ENCODE measurements at places on chromosomes 7 and 10. TPM values are rescaled to one million over a fixed set of nuclear protein-coding genes. Genes with fewer than 3 reads are reported as not detected.

IKZF1 gene
- 118 TPM for total RNA-seq

GRCh38 chr10:5743736-5744135 is 59.1 kb downstream of the TASOR2 start:
- DNase-seq = no peak

- no peak for DNase-seq
Measured at GRCh38 chr10:133199992-133200611, 29.9 kb upstream of the UTF1 start.

PNLIPRP3 gene
- total RNA-seq = not detected

GRCh38 chr7:38798552-38799267 is 110.3 kb downstream of the VPS41 start:
- no peak for DNase-seq

DNA sequence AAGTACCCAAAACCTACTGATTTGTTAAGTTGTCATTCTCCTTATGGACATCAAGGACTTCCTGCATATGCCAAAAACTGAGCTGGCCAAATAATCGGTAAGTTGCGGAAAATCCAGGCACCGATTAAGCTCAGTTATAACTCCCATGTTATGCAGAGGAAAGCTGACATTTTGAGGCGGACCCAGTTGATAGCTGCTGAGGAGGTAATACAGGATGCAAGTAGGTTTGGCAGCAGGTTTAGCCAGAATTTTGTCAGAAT is 725.1 kb upstream of the GALNT17 start:
- DNase-seq = peak; percentile 65

DNA sequence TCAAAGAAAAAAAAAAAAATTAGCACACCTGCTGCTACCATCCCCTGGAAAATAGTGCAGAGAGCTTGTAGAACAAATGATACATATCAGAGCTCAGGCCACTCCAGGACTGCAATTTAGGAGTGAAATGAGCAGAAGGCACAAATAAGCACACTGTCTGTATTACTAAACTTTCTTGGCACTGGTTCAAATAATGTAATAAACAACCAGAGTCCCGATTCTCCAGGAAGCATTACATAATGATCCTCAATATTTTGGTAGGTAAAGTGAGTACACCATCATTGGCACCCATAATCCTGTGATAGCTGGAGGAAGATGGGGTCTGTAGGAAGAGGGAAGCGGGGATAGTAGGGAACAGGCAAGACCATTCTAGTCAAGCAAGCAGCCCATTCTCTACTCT is 74.3 kb downstream of the SVOPL start:
- no peak for DNase-seq

MRLN gene
- total RNA-seq = not detected

NUTM2D gene
- total RNA-seq = 0.19 TPM

DNA sequence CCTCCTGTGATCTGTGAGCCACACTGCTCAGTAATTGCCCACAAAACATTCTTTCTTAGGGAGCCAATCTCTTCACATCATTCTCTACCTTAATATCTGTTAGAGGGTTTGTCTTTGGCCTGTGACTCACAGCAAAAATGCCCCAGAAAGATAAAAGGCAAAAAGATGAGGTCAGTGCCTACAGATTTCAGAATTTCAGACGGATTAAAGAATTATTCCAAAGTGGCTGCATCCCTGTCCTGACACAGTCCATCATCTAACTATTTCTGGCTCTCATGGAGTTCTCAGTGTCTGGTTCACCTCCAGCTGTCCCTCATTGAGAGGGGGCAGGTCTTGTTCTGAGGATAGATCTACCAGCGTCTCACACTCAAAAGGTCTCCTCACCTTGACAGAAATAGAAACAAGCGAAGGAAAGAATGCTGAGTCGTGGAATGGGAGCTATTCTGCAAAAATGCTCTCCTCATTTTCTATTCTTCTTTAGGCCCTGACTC is 138.5 kb upstream of the AOAH start:
- no peak for DNase-seq

GRCh38 chr7:106347229-106347833 is 62.5 kb upstream of the NAMPT start:
- DNase-seq = no peak

TMEM273 gene
- 0.51 TPM for total RNA-seq

PRLHR gene
- not detected for total RNA-seq

ZNF248 gene
- total RNA-seq = 17.7 TPM

DNA sequence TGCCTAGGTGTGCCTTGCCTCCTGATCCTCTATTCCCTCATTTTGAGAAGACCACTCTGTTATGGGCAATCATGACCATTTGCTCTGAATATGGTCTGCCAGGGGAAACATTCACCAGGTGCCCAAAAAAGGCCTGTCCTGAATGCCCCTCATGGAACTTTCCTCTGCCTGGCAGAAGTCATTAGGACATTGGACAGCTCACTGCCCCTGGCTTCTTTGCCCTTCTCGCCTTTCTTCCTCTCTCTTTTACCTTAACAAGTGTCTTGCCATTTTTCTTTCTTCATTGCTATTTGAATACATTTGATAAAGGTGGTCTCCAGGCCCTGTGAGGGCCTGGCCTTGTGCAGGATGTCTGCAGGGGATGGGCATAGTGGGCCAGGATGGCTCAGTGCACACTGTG is 20.3 kb downstream of the MBL2 start:
- no peak for DNase-seq

DNA sequence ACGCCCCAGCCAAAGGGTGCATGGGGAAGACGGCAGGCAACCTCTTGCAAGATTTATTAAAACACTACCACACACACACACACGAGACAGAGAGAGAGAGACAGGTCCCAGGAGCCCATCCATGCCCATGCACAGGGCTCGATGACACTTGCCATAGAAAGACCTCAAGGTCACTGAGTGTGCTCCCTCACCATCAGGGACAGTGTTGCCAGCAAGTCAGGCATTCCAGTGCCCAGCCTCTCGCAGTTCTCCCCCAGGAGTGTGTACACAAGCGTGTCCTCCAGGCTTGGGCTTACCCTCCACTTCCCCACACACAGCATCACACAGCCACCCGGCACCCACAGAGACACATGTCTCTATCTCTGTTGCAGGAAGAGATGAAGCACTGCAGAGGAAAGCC is 46.8 kb upstream of the SLF2 start:
- DNase-seq = no peak

DNA sequence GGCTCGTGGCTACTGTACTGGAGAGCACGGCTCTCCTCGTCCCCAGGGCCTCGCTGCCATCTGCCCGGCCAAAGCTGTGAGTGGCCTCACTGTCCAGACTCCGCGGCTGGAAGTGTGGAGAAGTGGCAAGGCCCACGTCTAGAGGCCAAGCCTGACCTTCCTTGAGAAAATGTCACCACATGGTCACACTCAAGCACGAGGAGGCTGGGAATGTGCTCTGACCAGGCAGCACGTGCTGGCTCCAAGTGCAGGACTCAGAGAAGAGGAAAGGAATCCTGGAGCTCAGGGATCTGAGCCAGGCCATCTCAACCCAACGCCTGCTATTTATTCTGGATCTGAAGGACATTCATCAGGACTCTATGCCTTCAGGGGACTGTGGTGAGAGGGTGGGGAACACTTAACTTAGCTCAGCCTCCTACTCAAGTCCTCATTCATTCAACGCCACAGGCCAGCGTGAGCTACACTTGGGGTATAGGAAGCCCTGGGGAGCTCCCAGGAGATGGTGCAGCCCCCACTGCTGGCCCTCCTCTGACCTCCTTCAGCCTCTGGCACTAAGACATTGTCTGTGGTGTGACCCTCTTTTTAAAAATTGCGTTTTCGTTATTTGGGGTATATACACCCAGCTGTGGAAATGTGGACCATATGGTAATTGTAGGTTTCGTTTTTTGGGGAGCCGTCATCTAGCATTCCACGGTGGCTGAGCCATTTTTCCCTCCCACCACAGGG is 29.0 kb downstream of the EN2 start:
- DNase-seq = no peak

DNA sequence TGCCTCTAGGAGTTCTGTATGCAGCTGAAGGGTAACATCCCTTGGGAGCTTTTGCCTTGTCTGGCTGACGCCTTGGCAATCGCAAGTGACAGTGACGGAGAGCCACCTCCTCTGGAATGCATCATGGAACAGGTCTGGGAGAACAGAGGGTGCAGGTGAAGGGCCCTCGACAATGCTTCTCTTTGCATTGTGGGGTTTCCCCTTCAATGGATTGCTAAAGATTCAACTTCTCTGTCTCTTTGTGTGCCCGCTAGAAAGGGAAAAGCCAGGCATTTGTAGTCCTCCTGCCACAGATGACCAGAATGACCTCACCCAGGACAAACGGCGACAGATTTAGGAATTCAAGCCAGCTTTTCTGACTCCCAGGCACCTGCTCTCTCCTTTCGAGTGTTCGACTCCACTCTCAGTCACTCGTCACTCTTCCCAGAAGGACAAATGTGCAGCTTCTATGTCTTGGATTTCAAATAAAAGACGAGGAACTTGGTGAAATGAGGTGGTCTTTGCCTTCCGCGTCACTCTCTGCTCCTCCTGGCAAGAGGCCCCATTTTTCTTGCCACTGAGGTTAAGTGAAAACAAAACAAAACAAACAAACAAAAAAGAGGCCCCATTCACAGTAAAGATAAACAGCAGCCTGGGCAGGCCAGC is 26.1 kb downstream of the IL2RA start:
- no peak for DNase-seq

- no peak for DNase-seq
Measured at GRCh38 chr10:89904755-89905154, 203.4 kb downstream of the KIF20B start.

DNA sequence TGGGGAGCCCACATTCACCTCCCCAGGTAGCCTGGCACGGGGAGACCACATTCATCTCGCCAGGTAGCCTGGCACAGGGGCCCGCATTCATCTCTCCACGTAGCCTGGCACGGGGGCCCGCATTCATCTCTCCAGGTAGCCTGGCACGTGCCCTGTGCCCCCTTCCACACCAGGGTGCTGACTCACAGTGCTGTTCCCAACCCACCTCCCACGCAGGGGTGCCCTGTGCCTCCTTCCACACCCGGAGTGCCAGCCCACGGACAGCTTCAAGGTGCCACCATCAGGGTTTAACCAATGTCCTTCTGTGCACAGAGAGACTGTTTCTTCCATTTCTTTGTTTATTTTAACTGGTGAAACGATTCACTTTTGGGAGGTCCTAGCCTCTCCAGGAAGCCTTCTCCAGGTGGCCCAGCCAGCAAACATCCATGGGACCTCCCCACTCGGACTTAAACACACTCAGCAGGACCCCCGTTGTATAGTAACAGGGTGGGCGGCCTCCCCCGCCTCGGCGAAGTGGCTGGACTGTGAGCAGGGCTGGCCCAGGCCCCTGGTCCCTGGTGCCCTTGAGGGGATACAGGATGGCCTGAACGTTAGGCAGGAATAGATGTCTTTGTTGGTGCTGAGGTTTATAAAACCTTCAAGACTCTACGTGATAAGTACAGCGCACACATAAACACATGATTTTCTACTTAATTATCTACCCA is 41.1 kb upstream of the FOXL3 start:
- DNase-seq = no peak

COL28A1 gene
- 0.69 TPM for total RNA-seq

CDHR1 gene
- total RNA-seq = not detected

DNA sequence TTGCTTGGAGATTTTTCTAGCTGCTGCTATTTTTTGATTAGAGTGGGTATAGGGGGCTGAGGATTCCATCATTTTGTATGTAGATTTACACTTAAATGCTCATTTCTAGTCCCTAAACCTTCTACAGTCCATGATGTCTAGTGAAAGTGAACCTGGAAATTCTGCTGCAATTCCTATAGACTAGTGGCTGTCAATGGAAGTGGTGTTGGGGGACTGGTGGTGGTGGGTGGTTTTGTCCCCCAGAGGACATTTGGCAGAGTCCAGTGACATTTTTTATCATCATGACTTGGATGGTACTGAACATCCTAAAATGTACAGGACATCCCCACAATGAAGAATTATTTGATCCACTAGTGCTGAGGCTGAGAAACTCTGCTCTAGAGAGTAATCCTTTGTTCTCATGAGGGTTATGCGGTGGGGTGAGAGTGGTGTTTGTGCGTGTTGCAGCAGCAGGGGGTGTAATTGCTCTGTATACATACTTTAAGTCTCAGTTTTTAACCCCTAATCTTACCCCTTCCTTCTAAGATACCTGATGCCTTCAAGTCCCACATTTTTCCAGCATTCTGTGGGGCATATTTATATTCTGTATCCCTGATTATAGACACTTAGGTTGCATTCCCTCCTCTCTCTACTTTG is 35.0 kb downstream of the KIF11 start:
- DNase-seq = no peak

- no peak for DNase-seq
Measured at GRCh38 chr10:93006435-93007039, 54.1 kb upstream of the CYP26C1 start.

- DNase-seq = no peak
Measured at GRCh38 chr10:10804998-10805740, 212.5 kb upstream of the CELF2 start.

GRCh38 chr10:12098966-12099365 is 30.2 kb downstream of the DHTKD1 start:
- DNase-seq = no peak

- DNase-seq = no peak
Measured at GRCh38 chr7:44391746-44392617, 66.6 kb upstream of the CAMK2B start.

DNA sequence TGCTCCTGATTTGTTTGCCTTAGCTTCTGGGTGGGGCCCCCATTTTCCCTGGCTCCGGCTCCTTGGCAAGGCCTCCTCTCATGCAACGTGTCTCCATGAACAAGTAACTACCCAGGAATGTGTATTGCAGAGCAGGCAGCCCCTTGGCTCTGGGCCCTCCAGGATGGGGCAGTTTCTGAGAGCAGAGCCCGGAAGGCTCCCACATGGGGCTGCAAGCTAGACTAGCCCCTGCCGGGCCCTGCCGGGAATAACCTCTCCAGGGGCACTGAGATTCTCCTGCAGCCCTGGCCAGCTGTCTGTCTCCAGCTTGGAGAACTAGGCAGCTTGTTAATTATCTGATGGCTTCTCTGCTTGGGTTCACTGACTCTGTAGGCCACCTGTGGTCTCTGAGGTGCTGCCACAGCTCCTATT is 184.0 kb upstream of the INHBA start:
- DNase-seq = no peak

FAM25G gene
- total RNA-seq = not detected

DNA sequence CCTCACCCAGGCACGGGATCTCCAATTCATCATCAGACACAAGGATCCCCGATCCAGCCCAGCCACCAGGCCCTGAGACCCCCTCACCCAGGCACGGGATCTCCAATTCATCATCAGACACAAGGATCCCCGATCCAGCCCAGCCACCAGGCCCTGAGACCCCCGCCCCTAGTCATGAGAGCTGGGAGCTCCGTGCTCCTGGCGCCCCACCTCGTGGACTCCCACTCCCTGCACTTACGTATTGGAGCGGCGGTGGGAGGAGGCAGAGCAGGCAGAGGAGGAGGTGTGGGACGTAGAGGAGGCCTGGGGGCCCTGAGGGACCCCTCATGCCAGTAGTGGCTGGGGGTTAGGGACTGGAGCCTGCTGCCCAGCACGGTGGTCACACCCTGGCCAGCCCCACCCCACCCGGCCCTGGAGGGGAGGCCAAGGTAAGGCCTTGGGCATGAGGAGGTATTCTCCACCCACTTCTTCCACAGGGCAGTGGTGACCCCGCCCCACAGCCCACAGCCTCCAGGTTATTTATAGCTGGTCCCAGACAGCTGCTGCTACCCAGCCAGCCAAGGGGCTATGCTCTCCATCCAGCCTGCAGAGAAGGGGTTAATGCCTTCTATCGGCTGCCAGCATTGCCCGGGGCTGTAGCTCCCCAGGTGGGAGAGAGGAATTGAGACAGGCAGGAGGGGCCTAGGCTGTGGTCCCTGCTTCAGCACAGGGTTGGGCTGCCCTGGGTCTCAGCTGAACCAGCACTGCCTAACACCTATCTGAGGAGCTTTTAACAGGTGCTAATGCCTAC is 17.6 kb upstream of the CRHR2 start:
- DNase-seq = no peak

GRCh38 chr7:34091321-34091917 is 186.1 kb downstream of the BMPER start:
- peak; percentile 76 for DNase-seq
